Forelimb muscle (tissue), 1 donor: ENCODE measurements at places on chromosomes 4 and X. TPM values are rescaled to one million over a fixed set of nuclear protein-coding genes. Genes with fewer than 3 reads are reported as not detected.

DNA sequence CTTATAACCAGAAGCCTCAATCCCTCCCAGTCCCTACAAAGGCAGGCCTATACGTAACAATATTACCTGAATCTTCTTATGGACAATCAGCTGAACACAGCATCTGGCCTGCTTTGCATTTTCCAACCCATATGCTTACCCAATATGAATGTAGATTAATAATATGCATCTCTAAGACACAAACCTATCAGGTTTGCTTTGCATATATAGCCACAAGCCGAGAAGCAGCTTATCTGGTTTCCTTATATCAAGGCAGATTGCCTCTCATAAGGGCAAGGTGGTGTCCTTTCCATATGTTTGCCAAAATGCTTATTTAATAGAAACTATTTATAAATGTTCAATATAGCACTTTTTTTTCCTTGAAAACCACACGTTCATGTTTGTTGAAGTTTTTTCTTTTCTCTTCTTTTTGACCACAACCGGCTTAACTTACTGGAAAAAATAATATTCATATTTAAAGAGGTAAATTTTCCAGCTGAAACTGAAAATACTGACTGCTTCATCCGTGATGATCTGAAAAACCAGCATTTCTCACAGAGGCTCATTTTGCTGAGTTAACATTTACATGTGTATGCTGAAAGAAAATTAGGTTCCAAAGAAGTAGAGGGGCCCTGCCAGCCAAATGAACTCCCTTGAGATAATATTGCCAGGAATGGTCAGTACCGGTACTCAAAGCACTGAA lies 3.8 kb downstream of the IL21 start:
- no peak for DNase-seq

DNA sequence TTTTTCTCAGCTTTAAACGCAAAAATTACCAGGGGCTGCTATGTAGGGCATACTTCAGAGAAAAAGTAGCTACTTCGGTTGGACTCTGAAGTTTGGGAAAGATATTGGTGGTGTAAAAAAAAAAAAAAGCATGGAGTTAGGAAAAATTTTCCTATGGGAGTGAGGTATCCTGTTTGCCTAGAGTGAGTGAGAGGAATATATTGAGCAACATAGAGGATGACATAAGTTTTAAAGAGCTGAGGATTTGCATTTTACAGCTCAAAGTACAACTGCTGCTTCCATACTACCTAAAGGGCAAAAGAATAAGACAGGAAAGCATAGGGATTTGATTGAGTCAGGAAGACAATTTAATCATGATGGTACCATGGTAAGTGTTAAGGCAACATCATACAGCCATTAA lies 7.3 kb downstream of the GPRASP1 start:
- DNase-seq, result no peak

GRCh38 chr4:163063891-163064290 lies 102.8 kb downstream of the NAF1 start:
- DNase-seq, result no peak

- DNase-seq, result no peak
Measured at GRCh38 chrX:120562569-120562926, 1.8 kb upstream of the CUL4B start.

DNA sequence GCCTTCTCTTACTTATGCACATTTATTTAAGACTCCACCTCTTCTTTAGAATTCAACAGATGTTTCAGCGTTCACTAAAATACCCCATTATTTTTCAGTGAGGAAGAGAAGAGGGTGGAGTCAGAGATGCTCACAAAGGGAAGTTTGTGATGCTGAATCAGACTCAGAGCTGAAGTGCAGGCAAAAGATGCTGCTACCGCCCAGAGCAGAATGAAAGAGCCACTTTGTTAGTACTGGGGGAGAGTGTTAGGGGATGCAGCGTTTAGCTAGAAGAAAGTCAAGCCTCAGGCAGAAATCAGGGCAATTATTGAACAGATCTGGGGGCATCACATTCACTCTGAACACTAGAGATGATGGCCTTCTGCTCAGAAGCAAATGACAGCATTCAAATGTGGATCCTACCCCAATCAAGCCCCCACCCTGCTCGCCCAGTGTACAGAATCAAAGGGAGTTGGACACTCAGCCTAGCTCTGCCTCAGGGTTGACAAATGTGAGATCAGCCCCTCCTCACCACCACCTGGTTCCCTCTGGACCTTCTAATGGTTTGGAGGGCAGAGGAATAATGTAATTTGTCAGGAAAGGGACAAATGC lies 138.3 kb downstream of the UNC5C start:
- no peak for DNase-seq

The CXCR3 gene
- 0.19 TPM for polyA plus RNA-seq

The IQCM gene
- not detected for polyA plus RNA-seq
